ENCODE measurements at places on chromosomes 3 and 15.

GRCh38 chr3:158802409-158803268, 785 bp downstream of the MFSD1 start:
- no peak for DNase-seq

GRCh38 chr15:76512971-76513370, 176.4 kb downstream of the ISL2 start:
- no peak for DNase-seq

GRCh38 chr15:25742041-25742730, 120.9 kb downstream of the ATP10A start:
- no peak for DNase-seq

DNA sequence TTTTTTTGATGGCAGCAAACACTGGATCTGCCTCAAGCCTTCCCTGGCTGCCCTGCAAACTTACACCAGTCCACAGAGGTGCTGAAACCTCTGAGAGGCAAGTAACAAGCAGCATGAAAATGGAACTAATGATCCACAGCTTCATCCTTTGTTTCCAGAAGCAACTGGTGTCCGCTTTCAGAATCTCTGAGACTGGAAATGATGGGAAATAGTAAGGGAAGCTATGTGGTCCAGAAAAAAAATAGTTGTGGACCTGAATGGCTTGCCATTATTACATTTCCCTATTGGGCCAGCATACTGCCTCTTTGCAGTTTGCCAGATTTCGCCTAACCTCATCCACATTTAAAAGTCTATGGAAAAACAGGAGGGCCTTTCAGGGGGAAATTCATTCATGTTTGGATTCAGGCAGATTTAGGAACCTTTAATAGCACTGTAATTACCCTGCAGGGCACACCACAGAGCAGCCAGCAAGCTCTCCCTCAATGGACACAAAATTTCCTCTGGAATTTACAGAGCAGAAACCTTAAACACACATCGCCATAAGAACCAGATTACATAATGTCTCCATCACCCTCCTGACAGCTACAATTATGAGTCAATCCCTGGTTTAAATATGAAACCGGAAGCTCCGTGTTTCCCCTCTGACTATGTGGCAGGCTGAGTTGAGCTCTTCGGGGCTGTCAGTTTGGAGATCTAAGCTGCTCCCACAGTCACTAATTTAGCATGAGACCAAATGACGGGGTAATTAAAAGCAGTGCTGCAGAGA, 134.4 kb downstream of the TMCO5A start:
- DNase-seq = no peak
